Osteoblast (primary cell): ENCODE measurements at places on chromosomes 11 and 22.

- DNase-seq, result peak; percentile 58
These were observed 9.2 kb downstream of the RHBDD3 start for GRCh38 chr22:29258407-29259252.

- DNase-seq, result no peak
These were observed 16.2 kb downstream of the ARHGEF12 start for GRCh38 chr11:120352405-120352804.

GRCh38 chr22:43038325-43038724, 23.4 kb upstream of the PACSIN2 start:
- DNase-seq, result peak; percentile 39

- DNase-seq, result no peak
These were observed 97.4 kb upstream of the PRDM11 start for GRCh38 chr11:45048870-45049691.

GRCh38 chr22:46125816-46126765, 24.2 kb upstream of the PPARA start:
- DNase-seq, result no peak

- DNase-seq, result no peak
These were observed 134.9 kb upstream of the HSD17B12 start for GRCh38 chr11:43545610-43546009.

DNA sequence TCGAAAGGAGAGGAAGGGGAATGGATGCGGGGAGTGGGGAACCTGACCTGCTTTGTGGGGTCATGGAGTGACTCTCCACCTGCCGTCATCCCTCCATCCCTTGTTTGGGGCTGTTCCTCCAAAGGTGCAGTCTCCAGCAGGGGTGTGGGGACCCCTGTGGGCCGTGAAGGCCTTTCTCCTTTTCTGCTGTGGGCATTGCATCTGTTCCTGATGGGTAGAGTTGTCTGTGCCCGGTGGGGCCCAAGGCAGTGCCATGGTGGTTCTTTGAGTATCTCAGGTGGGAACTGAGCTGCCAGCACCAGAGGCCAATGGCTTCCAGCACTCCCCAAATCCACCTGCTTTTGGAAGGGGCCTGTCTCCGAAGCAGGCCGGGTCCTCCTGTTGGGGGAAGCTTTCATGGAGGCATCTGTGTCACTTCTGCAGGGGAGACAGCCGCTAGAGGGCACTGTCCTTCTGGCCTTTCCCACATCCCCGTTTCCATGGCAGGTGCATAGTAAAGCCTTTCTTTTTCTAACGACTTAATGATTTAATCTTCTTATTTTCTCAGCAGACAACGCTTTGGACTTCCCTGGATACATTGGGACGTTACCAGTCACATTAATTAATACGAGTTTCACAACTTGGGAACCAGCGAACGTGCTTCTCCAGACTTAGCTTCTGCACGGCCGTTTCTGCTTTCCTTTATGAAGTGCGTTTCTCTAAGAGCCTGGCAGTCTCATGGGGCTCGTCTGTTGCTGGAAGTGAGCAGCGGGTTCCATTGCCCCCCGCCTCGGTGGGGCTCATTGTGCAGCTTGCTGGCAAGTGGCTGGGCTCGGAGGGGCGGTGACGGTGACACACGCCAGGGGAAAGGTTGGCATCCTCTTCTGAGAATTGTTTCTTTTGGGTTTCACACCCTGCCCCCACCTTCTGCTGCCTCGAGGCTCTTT, 57.1 kb downstream of the PARVB start:
- DNase-seq, result peak; percentile 99

GRCh38 chr22:48428631-48429371, 1398.9 kb downstream of the BRD1 start:
- peak; percentile 68 for DNase-seq

- DNase-seq, result no peak
These were observed 9.8 kb upstream of the DNAJB13 start for GRCh38 chr11:73940801-73941570.

DNA sequence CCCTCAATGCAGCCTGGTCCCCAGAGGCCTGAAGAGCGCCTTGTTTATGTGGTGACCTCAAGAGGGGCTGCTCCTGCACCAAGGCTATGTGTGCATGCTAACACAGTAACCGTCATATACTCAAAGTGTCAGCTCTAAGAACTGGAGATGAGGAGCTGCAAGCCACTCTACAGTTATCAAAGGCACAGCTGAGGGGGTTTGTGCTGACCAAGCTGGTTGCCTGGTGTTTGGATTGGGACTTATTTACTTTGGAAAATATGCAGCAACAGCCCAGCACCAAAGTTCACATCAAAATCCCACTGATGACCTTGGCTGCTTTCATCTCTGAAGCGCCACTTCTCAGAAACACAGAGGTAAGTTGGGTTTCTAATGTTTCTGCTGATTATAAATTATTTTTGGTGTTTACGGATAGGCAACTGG, at the start of gene SERPIND1:
TSS of gene SERPIND1 (plus strand) at position 321 of the 420 bp plus-strand sequence. CDS start 5,200 bp downstream, outside the sequence.
- no peak for DNase-seq

- no peak for DNase-seq
These were observed 411 bp downstream of the SIGIRR start for GRCh38 chr11:414318-414857.

- peak; percentile 89 for DNase-seq
These were observed 128.1 kb upstream of the TOP3B start for GRCh38 chr22:22110548-22111266.

- DNase-seq, result no peak
These were observed 12.7 kb downstream of the CTR9 start for GRCh38 chr11:10763766-10764165.

- DNase-seq, result no peak
These were observed 108.2 kb downstream of the RRM1 start for GRCh38 chr11:4202749-4203148.

DNA sequence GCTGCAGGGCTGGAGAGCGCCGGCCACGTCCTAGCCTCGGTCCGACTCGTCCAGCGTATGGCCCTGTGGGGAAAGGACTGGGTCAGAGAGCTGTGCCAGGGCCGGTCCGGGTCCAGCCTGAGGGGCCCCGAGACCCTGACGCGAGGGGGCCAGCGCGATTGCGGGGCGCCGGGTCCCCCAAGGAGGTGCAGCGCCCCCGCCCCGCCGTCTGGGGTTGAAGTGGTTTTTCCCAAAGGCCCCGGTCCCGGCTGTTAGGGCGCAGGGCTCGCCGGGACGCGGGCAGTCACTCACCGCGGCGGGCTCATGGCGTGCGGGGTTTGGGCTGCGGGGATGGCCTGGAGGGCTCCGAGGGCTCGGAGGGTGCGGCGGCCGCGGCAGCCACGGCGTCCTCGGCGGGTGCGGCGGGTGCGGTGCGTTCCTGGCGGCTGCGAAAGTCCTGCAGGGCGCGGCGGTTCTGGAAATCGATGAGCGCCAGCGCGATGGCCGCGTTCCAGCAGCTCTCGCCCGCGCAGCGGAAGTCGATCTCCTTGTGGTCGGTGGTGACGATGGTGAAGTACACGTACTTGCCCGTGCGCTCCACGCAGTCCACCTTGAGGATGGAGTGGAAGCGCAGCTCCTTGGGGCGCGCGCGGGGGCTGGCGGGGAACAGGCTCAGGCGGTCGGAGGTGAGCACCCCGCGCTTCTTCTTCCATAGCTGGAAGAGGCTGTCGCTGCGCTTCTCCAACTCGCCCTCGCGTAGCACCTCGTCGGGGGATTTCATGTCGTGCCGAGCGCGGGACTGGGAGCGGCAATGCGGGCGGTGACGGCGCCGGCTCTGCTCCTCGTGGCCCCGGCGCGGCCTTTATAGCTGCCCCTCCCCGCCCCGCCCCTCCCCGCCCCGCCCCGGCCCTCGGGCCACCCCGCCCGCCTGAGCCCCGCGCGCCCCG, at the start of gene PHLDA2:
TSS of gene PHLDA2 (minus strand) at position 816 of the 926 bp plus-strand sequence. CDS start at position 760, 56 bp downstream.
- DNase-seq, result peak; percentile 97

DNA sequence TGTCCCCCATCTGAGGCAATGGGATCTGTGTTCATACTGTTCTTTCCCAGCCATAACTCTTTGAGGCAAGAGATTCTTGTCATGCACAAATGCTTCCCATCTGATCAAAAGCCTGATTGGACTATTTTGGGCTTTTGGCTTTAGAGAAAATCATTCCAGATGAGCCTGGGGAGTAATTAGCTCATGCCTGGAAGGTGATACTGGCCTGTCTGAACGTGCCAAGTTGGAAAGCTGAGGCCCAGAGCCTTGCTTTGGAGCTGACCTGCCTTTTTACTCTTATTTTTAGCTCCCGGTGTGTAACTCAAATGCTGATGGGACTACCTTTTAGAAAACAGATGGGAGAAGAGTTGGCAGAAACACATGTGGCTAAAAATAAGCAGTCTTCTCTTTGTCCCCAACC, 105.0 kb downstream of the DBX1 start:
- DNase-seq, result no peak

DNA sequence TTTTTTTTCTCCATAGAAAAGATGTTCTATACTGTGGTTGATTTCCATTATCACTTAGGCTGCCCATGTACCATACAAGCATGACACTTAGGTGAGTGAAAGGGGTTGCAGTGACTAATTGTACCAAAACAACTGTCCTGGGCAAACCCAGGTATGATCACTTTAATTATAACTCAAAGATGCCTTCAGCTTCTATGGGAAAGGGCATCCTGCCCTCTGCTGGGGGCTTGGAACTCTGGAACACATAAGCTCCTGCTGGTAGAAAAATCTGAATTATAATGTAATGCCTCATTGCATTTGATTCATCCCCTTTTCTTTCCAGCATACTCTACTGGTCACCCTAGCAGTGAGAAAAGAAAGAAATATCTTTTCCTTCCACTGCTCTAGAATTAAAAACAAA, 206.3 kb downstream of the DDX10 start:
- no peak for DNase-seq

DNA sequence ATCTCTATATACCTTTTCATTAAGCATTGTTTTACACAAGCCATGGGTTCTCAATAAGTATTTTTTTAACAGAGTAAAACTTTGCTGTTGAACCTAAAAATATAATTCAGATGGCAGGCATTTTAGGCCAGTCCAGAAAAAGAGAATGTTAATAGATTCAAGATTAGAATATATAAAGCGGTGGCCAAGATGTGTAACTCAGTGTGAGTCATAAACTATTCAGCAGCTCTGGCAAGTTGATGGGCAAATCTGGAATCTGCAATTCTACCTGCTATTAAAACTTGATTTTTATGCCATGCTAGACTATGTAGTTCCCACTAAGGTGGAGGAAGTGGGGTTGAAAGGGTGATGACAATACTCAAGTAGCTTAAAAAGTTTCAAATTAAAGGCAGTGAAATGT, 45.4 kb downstream of the CASP12 start:
- no peak for DNase-seq

DNA sequence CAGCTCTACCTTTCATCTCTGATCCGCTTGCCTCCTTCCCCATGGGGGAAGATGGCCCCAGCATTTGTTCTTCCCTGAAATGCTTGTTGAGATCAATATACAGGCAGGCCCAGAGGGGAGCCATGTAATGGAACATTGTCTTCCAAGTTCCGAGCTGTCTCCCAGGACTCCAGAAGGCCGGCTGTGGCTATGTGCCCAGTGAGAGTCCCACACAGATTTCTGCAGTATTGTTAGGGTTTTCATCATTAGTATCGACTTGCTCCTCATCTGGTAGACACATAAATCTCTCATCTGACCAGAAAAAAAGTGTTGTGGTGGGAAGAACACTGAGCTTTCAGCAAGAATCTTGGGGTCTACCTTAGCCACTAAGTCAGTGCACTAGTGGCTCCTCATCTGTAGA, 163.4 kb downstream of the TRIM29 start:
- no peak for DNase-seq

DNA sequence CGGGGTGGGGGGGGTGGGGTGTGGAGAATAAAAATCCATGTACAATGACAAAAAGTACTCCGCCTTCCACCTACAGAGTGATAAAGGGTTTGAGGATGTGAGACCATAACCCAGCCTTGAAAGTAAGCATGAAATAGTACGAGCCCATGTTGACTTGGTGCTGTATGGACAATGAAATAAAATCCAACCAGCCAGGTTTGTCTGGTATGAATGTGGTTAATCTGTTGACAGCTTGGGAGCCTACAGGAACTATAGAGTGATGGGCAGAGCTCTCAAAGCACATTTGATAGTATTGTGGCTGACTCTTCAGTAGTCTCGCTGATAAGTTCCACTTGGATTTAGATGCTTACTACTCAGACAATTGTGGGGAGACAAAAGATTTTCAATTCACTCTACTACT, 48.8 kb upstream of the CD44 start:
- DNase-seq, result no peak

DNA sequence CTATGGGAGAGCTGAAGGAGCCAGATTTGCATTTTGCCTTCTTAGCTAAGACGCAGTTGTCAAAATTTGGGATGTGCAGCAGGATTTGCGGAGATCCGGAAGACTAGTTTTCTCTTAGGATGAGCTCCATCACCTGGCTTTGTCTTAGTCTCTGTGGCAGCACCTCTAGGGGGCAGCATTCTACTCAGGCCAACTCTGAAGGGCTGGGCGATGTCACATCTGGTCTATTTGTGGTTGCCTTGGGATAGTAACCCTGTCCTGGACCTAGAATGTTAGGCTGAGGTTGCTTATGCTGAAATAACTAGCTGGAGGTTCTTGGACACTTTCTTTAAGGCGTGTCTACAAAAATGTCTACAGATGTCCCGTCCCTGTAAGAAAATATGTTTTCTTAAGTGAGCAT, 116.2 kb downstream of the FAT3 start:
- DNase-seq, result no peak

GRCh38 chr11:80350541-80350940, 909.7 kb upstream of the TENM4 start:
- no peak for DNase-seq

- peak; percentile 99 for DNase-seq
These were observed 2.5 kb upstream of the NPAS4 start for GRCh38 chr11:66418168-66418985.

DNA sequence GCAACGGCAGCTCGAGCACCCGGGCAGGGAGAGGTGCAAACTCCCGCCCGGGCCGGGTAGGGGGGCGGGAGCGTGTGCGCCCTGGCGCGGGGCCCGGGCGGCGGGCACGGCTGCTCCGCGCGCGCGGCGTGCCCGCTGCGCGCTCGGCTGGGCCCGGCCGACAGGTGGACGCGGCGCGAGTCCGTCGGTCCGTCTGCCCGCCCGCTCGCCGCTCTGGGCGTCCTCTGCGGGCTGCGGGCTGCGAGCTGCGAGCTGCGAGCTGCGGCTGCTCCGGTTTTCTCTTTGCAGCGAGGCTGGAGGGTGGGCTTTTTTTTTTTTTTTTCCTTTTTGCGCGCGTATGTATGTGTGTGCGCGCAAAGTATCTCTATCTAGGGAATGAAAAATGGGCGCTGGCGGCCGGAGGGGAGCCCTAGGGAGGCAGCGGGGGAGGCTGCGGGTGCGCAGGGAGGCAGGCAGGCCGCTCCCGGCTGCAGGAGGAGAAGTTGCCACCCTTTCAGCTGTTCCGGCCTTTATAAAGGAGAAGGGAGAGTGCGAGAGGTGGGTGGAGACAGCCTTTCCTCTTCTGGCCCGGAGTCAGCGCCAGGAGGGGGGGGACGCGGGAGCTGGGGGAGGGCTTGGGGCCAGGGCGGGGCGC, at the start of gene PDGFB:
TSS of gene PDGFB (minus strand) at position 487 of the 634 bp plus-strand sequence. CDS start 1,019 bp downstream, outside the sequence.
- DNase-seq, result no peak
